CD4-positive, alpha-beta T cell treated with Interleukin-10 for 1 hour (primary cell): ENCODE measurements at places on chromosomes 3 and 15.

DNA sequence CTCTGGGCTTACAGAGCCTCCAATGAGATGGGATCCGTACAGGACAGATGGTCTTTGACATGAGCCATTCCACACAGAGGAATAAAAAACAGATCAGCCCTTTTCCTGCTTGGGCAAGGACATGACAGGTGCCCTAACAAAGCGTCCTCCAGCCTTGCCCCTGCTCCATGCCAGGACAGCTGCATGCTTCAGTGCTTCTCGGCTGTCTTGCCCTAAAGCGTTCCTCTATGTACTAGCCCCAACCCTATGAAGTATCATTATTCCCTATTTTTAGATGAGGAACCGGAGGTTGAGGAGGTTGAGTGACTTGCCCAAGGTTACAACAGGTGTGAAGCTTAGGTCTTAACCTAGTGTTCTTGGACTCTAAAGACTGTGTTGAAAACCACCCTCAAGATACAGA lies 10.5 kb downstream of the POMGNT2 start:
- DNase-seq, result no peak

DNA sequence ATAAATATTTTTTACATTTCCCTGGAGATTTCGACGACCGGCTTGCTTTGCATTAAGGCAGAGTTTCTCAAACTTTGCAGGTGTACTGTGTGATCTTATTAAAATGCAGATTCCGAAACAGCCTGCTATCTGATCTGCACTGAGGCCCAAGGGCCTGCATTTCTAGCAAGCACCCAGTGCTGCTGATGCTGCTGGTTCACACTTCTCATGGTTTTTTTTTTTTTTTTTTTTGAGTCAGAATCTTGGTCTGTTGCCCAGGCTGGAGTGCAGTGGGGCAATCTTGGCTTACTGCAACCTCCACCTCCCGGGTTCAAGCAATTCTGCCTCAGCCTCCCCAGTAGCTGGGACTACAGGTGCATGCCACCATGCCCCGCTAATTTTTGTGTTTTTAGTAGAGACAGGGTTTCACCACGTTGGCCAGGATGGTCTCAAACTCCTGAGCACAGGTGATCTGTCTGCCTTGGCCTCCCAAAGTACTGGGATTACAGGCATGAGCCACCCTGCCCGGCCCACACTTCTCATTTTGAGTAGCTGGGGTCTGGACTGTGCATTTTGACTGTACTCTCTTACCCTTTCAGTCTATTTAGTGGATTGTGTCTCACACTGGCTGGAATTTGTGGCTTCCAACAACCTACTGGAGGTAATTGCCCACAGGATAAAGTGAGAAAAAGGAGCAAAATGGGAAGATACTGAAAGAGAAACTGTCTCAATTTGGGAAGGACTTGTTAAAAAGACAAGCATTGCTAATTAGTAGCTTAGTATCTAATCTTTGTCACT lies 94.1 kb downstream of the ITPR1 start:
- DNase-seq, result no peak

GRCh38 chr3:4517643-4518311 lies 24.6 kb downstream of the ITPR1 start:
- DNase-seq, result no peak

- DNase-seq, result no peak
Observed at GRCh38 chr15:60406513-60407414, 9.0 kb upstream of the ANXA2 start.

DNA sequence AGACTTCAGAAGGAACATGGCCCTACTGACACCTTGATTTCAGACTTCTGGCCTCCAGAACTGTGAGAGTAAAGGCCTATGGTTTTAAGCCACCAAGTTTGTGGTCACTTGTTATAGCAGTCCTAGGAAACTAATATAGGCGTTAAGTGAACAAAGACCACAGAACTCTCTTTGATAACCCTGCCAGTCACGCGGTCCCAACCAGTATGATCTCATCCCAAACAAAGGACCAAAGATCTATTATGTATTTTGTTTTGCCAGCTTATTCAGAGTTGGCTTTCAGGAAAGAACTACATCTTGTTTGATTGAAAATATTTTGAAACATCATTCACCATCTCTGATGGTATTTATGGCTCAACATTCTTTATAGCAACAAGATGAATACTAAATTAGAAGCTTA lies 294.4 kb upstream of the SLCO3A1 start:
- DNase-seq, result no peak

DNA sequence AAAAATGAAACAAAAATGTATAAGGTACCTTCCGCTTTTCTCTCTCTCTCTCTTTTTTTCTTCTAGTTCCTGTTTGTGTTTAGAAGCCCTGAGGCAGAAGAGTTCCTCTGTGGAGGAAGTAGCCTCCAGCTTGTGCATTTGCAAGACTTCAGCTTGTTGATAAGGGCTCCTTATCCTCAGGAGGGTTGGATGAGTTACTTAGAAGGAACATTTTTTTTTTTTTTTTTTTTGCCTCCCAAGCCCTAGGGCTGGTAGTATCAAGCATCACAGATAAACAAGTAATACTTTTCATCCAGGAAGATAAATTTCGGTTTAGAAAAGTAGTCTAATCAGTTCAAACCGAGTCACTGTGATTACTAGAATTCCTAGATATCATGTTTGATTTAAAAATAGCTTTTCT lies 91.0 kb upstream of the CBLB start:
- no peak for DNase-seq

DNA sequence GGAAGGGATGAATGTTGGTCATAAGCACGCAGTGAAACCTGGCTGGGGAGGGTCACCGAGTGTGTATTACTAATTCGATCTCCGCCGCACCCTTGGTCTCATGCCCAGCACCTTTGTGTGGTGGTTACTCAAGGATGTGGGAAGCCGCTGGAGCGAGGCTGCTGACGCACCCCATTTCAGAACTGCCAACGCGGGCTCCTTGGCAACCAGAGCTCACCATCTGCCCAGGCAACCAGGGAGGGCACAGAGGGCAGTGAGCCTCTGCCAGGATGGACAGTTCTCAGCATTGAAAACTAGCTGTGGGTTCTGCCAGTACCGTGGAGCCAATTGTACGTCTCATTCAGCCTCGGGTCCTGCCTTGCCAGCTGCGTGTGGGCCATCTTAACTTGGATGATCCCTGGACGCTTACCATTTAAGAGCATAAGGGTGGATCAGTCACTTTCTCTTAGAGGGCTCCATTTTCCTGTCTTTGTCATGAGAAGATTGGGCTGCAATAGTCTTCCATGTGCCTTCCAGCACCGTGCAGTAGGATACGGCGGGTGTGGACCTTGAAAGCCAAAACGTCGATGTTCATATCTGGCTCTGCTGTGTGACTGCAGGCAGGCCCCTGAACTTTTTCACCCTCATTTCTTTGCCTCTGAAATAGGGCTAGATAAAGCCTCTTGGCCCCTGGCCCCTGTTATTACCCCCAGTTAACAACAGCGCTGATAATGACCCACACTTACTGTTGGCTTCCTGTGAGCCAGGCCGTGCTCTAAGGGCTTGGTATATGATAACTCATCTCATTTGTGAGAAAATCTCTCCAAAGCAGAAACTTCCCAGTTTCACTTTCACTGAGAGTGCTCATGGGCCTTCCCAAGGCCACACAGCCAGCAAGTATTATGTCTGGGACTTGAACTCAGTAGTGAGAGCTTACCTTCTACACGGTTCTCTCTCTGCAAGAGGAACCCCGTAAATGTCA lies 238.8 kb downstream of the OPA1 start:
- DNase-seq, result peak; percentile 3

DNA sequence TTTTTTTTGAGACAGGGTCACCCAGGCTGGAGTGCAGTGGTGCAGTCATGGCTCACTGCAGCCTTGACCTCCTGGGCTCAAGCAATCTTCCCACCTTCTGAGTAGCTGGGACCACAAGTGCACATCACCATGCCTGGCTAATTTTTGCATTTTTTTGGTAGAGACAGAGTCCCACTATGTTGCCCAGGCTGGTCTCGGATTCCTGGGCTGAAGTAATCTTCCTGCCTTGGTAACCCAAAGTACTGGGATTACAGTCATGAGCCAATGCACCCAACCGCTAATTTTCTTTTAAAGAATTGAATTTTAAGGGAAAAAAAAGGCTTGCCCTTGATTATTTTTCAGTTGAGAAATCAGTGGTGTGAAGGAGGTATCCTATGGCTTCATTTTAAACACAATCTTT lies 334.0 kb downstream of the SOX2 start:
- DNase-seq, result no peak

DNA sequence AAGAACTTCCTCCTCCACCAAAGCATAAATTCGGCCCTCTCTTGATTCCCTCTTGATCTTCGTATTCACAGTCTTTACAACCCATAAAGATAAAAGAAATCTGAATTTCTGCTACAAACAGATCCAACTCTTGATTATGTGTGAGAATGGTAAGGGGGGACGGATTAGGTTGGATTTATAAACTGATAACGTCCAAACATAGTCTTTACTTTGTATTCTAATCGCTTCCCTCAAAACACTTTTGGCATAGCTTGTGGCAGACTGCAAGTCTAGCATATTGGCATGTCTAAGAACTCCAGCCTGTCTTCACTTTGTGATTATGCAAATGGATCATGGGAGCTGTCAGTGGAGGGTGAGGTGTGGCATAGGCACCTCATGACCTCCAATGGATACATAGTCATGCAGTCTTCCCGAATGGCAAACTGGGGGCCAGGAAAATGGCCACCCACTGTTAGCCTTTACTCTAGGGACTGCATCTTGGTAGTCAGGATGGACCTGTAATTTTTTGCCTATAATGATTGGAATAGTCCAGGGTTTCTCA lies 24.3 kb upstream of the GPR171 start:
- no peak for DNase-seq

GRCh38 chr3:13080591-13080990 lies 7.4 kb upstream of the IQSEC1 start:
- DNase-seq, result no peak

DNA sequence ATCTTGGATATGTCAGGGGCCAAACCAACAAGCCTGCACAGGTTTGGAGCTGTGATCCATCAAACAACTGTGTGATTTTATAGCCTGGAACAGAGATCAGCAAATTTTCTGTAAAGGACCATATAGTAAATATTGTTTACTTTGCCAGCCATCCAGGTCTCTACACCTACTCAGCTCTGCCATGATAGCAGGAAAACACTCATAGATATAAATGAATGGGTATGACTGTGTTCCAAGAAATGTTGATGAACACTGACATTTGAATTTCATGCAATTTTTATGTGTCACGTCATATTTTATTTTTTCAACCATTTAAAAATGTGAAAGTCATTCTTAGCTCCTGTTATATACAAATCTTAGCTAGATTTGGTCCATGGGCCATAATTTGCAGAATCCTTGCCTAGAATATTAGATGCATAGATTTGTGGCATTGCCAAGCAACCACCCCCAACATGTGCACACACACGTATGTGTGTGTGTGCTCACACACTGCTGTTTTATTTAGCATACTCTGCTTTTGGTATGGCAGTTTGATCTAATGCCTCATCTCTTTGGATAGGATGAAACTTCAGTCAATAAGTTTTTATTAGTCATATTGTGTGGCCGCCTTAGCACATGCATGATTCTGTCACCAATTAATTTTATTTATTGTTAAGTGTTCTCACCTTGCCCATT lies 6.4 kb downstream of the ATXN7 start:
- DNase-seq, result no peak

GRCh38 chr3:190855151-190855550 lies 7.3 kb downstream of the GMNC start:
- DNase-seq, result no peak

DNA sequence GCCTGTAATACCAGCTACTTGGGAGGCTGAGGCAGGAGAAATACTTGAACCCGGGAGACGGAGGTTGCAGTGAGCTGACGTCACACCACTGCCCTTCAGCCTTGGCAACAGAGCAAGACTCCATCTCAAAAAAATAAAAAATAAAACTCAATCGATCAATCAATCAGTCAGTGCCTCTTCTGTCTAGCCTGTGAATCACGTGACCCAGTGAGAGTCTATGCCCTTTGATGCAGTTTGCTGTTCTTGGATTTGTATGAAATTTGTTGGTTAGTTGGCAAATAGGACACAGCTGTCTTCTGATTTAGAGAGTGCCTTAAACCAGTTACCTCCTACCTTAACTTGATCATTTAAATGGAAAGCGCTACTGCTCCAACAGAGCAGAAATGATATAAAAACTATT lies 3.6 kb upstream of the RBMS3 start:
- DNase-seq, result no peak

DNA sequence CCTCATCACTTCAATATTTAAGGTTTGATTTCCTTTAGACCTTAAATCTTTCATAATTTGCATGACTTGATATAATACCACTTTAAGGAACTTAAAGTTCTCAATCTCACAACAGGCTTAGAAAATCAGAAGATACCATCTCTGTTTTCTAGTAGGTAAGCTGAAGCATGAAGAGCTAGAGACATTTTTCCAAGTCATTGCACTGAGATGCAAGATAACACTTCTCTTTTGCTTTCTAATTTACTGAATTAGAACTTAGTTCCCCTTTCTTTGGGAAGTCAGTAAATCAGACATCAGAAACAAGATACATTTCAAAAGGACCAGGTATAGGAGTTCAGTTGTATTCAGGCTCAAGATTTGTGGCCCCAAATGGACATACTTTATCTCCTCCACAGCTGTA lies 79.7 kb downstream of the DZIP3 start:
- no peak for DNase-seq

DNA sequence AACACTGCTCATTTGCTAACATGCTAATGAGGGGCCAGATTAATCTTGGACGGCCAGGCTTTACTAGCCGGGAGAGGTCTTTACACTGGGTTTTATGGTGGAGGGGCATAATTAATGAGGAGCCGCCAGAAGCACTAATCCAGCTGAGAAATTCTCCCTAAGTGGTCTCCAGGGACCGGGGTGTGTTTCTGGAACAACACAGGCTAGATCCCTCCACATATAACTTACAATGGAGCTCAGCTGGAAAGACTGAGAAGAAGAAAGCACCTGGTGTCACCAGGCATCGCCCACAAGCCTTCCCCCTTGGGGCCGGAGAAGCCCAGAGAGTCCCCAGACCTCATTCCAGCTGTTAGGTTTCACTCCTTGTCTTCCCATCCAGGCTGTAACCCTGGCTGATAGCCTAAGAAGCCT lies 127.5 kb downstream of the MEGF11 start:
- DNase-seq, result no peak

GRCh38 chr15:99427668-99428361 lies 138.0 kb upstream of the MEF2A start:
- DNase-seq, result no peak

DNA sequence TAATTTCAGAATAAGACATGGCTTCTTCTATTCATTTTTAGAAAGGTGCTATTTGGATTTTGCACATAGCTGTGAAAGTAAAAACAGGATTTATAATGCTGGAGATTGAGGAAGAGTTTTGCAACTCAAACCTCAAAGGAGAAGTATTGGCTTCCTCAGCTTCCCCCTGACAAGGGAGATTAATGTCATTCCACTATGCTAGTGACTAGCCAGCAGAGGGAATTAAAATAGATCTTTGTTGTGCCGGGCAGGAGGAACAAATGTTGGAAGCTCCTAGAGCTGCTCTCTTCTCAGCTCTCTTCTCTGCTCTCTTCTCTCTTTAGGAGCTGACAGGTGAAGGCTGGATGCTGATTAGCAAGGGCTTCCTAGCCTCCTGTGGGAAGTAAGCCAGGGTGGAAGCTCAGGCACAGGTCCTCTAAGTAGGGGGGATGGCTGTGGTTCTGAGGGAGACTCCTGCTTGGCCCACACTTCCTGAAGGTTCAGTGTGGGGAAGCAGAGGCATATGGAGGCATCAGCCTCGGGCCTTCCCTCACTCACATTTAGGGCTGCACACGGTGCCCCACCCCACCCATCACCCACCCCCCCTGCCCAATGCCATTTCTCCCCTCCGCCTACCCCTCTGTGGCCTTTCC lies 29.6 kb downstream of the CX3CR1 start:
- DNase-seq, result no peak
